ENCODE measurements at places on chromosomes 1 and 21. TPM values are rescaled to one million over a fixed set of nuclear protein-coding genes. Genes with fewer than 3 reads are reported as not detected.

GBP6 gene
- total RNA-seq, result 0.16 TPM

SYPL2 gene
- 14.7 TPM for total RNA-seq

RGS4 gene
- total RNA-seq, result 21.0 TPM

AXDND1 gene
- not detected for total RNA-seq

F11R gene
- total RNA-seq, result 3.2 TPM

ADORA3 gene
- total RNA-seq, result not detected

LMOD1 gene
- total RNA-seq, result 3.2 TPM

ARHGEF16 gene
- not detected for total RNA-seq

MTHFR gene
- 32.5 TPM for total RNA-seq

LGR6 gene
- 0.78 TPM for total RNA-seq

S100A14 gene
- total RNA-seq, result not detected

CD34 gene
- total RNA-seq, result 7.9 TPM

HAO2 gene
- not detected for total RNA-seq

LZIC gene
- total RNA-seq, result 45.9 TPM

DNA sequence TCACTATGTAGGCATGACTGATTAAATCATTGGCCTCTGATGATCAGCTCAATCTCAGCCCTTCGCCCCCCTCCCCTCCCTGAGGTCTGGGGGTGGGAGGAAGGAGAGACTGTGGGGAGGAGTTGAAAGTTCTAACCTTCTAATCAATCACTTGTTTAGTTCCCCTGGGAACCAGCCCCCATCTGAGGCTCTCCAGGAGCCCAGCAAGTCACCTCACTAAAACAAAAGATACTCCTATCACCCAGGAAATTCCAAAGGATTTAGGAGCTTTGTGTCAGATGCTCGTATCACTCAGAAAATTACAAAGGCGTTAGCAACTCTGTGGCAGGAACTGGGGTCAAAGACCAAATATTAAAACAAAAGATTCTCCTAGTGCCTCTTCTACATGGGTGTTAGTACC, 21.6 kb downstream of the SYF2 start:
- DNase-seq, result no peak

GRCh38 chr21:41951876-41952567, 1.8 kb downstream of the C2CD2 start:
- DNase-seq, result no peak

GRCh38 chr1:29380532-29380931, 144.2 kb downstream of the PTPRU start:
- no peak for DNase-seq

DNA sequence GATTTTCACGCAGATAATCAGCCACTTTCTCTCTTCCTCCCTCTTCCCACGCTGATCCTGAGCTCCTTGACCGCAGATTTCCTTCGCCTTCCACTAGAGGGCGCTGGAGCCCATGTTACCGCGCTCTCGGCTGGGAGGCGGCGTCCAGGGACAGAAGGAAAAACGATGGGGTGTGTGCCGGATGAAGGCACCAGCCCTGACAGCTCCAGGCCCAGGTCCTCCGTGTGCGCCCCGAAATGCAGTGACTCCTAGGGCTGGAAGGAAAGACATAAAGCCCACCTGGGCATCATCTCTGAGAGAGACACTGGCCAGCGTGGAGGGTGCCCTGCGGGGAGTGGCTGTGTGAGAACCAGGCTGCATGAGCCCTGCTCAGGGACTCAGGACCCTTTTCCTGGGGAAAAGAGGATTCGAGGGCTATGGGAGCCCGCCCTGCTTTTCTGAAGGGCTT, 44.9 kb upstream of the CYP2J2 start:
- peak; percentile 77 for DNase-seq

- DNase-seq, result peak; percentile 80
Measured at GRCh38 chr1:108200687-108201051, 526 bp upstream of the SLC25A24 start.

DNA sequence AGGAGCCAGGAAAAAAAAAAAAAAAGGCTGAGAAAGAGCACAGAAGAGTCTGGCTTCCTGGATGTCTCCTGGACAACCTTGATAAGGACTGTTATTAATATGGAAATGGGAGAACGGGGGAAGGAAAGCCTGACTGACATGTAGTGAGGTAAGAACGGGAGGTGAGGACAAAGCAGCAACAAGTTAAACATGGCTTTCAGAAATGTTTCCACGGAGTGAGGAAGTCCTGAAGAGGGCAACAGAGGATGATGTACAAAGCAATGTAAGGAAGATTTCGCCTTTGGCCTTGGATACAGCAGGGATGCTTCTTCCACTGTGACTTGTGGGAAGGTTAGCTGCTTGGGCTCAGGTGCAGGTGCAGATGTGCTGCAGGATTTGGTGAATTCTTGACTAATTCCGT, 11.9 kb upstream of the NIBAN1 start:
- DNase-seq, result peak; percentile 5

GRCh38 chr1:86537928-86538695, 8.8 kb upstream of the CLCA4 start:
- DNase-seq, result no peak

- DNase-seq, result peak; percentile 53
Measured at GRCh38 chr1:230204842-230205241, 137.8 kb downstream of the GALNT2 start.

GRCh38 chr1:42747125-42747524, 7.1 kb upstream of the CLDN19 start:
- peak; percentile 31 for DNase-seq

DNA sequence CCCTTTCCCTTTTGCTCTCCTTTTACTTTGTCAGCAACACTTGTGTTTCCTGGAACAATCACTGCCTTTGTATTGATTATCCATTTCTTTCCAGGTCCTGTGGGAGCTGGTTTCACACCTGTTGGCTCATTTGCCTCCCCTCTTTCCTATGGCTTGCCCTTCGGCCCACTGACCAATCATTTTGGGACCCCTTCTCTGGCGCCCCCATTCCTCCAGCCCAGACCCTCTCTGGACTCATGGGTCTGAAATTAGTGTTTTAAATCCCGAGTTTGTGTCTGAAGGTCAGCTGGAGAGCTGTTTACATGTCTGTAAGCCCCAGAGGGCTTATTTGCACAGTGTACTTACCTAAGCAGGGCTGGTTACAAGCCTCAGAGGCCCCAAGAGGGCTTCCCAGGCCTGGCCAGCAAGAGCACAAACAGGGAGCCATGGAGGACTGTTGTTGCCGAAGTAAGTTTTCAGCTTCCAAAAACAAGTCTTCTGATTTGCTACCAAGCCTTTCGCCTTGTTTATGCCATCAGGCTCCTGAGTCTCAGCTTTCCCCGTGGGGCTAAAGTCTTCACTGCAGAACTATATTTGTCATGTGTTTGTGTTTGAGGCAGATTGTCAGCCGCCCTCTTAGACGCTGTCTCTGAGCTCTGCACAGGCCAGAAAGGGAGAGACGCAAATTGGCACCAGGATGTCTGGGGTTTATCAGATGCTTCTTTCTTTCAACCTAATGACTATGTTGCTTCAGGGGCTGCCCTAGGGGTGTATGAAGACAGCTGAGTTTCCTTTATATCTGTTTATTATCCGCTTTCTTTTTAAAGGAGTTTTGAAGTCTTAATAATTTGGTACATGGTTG, 93.0 kb downstream of the ATP1A1 start:
- no peak for DNase-seq

- DNase-seq, result peak; percentile 71
Measured at GRCh38 chr1:31409946-31410858, 2.8 kb upstream of the SERINC2 start.

DNA sequence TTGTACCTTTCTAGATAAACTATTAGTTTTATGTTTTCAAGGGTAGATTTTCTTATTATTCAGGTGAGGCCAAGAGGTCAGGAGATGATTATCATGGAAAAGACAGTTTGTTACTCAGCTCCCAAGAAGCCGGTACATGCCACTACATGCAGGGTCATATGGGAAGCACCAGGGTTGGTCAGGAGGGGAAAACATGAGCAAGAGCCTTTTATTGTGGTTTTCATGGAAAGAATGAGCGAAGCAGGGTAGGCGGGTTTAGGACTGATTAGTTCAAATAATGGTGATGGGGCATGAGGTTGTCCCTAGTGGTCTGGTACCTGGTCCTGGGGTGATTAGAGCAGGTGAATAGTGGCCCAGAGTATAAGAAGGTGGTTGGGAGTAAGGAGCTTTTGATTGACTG, 189.9 kb downstream of the APP start:
- no peak for DNase-seq

DNA sequence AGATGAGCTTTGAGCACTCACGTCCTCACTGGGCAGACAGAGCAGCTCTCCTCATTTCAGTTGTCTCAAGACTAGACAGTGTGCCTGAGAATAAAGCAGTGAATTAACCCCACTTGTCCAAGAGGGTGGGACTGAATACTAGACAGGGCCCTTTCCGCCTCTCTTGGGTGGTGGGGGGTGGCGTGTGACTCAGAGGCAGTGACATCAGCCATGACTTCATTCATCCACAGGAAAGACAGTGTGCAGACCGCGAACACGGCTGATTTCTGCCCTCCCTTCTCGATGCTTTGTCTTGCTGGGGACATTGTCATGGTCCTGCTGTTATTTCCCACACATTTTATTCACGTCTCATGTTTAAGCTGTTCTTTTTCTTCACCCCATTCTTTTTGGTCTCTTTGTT, 64.9 kb downstream of the FGGY start:
- no peak for DNase-seq

DNA sequence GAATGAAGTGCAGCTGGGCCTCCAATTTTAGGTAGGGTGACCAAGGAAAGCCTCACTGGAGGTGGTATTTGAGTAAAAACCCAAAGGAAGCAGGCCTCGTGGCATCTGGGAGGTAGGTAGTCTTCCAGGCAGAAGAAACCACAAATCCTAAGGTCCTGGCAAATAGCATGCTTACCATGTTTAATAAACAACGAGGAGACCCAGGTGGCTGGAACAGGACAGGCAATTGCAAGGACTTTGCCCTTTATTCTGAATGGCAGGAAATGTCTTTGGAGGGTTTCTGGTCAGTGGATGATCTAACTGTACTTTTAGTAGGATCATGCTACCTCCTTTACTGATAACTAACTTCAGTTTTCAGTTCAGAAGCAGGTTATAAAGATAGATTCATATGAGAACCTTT, 52.2 kb downstream of the EPB41 start:
- no peak for DNase-seq

DNA sequence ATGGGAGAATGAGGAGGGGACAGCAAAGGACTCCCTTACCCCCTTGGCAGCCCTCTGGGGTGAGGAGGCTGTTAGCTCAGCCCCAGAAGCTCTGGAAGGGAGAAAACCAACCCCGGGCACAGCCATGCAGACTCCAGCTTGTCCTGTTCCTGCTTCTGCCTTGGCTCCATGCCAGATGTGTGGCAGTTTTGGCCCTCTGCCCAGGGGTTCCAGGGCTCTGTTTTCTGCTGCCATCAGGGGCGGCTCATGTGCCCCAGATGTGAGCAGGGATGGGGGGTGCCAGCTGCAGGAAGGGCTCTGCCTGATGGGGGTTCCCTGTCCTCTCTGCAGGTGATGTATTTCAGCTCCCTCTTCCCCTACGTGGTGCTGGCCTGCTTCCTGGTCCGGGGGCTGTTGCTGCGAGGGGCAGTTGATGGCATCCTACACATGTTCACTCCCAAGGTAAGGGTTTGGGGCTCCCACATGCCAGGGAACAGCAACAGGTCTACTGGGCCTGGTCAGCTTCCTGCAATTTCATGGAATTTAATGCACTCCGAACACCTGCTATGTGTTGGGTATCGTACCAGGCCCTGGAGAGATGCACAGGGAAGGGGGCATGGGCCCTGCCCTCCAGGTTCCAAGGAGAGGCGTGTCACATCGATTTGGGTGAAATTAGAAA, 26.1 kb downstream of the SLC6A17 start:
- no peak for DNase-seq

DNA sequence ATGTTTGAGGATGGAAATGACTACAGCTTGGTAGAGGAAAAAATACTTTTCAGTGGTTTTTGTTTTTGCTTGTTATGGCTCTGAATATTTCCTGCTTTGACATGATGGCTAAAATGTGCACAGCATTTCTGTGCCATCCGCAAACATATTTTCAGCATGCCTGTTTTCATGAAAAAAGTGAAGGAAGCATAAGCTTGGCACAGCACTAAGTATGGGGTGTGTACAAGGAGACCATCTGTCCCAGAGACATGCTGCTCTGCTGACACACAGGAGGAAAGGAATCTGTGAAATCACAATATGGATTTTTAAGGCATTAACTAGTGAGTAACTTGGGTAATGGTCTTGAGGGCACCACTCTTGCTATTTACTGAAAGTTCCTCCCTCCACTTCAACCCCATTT, 595.5 kb downstream of the RWDD3 start:
- no peak for DNase-seq

- DNase-seq, result peak; percentile 55
Measured at GRCh38 chr21:39315603-39316445, 2.4 kb upstream of the BRWD1 start.

GRCh38 chr1:30419831-30420230, 303.6 kb downstream of the MATN1 start:
- no peak for DNase-seq

DNA sequence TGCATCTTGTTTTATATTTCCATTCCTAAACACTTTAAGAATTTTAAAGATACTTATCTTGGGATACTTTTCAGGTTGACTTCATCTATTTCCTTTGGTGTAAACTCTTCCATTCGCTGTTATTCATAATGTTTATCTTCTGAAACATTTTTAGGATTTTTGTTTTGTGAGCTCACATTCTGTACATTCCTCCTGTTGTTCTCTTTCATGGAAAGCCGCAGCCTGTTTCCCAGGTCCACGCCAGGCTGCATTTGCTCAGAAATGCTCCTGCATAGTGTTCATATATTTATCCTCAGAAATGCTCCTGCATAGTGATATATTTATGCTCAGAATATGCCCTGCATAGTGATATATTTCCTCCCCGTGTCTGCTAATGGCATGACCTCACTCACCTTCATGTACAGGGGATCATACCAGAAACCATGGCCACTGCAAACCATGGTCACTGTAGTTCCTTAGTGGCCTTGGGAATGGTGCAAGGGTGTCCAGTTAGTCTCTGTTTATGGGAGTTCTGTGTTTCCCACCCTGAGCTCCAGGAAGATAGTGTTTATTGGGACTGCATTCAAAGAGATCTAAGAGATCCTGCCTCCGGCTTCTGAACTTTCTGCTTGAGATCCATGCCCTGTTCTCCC, 153.9 kb upstream of the GREM2 start:
- peak; percentile 9 for DNase-seq

DNA sequence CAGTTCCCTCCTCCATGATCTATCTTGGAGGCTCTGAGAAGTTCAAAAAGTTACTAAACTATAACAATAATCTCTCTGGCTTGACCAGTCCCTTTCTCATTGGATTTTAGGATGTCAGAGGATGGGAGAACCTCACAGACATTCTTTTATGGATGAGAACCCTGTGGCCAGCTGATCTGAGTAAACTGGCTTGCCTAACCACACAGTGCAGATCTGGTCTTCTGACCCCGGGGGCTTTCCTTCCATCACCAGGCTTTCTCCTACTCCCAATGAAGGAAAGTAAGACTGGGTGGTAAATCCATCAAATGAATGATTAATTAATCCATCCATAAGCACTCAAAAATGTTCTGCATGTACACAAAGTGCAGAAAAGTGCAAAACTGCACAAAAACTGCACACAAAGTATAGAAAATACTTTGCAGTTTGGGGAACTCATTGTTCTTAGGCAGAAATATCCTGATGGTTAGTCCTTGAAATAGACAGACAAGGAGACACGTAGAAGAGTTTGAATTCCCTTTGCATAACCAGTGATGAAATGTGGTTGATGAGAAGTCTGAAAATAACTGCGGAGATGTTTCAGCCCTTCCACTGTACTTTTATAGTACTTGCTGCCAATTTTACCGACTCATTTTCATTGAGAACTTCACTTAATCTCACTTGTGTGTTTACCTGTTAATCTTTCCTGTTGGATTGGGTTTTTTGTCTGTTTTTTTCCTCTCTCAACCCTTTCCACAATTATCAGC, 2.5 kb upstream of the F3 start:
- peak; percentile 47 for DNase-seq

- DNase-seq, result peak; percentile 38
Measured at GRCh38 chr1:206651958-206652890, 16.9 kb downstream of the DYRK3 start.

GRCh38 chr1:69611316-69611715, 43.6 kb downstream of the LRRC7 start:
- no peak for DNase-seq
